ENCODE measurements at places on chromosomes 12 and 14.

DNA sequence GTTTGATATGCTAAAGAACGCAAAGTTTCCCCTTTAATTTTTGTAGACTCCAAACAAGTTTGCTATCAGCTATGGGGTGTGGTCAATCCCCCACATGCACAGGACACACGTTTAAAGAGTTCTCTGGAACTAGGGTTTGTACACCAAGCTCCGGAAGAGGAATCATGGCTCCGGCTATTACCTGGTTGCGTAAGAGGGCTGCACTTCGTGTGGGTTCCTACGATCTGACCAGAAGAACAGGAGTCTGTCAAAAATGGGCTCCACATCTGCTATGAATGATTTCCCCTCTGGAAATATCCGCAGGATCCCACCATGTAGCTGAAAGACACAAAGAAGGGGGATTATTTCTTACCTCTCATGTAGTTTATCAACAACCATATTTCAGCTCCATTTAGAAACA, 22.0 kb downstream of the EGLN3 start:
- DNase-seq = no peak

GRCh38 chr12:90546511-90546910, 408.5 kb downstream of the CCER1 start:
- no peak for DNase-seq

DNA sequence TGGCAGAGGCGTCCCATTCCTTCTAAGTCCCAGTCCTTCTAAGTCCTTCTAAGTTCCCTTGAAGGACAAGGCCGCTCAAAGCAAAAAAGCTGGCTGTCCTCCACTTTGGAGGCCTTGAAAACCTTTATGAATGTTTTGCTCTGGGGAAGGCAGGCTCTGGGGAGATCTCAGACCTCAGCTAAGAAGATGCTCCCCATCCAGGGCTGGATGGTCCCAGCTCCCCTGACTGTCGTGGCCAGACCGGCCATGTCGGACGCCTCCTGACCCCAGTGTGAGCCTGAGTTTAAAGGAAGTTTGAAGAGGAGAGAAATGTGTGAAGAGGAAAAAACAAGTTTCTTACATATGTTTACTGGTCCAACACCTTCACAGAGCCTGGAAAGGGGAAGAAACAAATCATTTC, 5.9 kb downstream of the KRT84 start:
- DNase-seq = no peak

- DNase-seq = no peak
Observed at GRCh38 chr12:64124511-64125197, 97.4 kb downstream of the KICS2 start.

DNA sequence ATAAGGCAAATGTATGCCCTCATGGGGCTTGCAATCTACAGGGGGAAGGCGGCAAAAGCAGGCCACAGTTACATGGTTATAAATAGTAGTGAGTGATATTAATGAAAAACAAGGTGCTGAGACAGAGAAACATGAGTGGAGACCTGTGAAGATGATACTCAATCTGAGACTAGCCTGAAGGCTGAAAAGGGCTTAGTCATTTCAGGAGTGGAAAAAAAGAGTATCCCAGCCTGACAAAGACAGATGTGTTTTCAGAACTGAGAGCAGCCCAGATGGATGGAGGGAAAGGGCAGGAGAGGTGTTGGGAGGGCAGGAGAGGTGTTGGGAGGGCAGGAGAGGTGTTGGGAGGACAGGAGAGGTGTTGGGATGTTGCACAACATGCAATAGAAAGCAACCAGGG, 181.9 kb downstream of the C12orf42 start:
- no peak for DNase-seq

- peak; percentile 79 for DNase-seq
Observed at GRCh38 chr14:104895786-104896661, 28.7 kb upstream of the PLD4 start.

DNA sequence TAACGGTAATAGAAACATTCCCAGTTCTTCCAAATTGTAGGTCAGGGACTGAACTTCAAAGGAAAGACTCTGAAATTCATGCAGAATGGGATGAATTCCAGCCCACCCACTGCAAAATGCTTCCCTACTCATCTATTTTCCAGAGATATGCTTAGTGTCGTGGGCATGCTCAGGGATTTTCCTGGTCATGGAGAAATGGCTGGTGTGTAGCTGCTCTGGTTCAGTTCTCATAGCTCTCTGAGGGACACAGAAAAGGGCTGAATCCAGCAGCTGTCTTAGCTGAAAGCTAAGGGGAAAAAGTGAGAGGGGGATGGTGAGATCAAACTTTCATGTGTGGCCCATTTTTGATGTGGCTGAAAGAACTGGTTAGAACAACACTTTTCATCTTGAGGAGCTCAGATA, 72.9 kb upstream of the KRAS start:
- no peak for DNase-seq

GRCh38 chr12:31749024-31749704, 20.3 kb upstream of the AMN1 start:
- DNase-seq = peak; percentile 100

GRCh38 chr12:7113389-7113871, 4.4 kb upstream of the C1RL start:
- no peak for DNase-seq

DNA sequence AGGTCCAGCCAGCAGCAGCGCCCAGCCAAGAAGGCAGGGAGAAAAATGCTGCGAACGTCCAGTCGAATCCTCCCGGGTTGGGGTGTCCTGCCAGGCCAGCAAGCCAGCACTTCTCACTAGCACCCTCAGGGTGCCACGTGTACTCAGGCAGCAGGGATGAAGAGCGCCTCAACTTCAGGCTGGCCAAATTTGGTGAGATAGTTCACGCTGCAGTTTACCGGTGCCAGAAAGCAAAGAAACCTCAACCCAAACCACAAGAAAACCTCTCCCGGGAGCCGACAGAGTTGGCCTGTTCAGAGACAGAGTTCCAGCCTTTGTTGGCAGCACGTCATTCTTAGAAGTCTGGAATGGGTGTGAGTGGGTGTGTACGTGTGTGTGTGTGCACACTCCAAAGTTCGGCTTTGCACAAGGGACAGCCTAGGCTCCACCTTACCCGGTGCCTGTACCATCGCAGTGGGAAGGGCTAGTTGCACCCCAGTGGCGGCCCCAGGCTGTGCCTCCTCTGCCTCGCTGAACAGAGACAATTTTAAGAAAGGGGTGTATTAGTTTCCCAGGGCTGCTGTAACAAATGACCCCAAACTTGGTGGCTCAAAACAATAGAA, 42.1 kb downstream of the ELK3 start:
- DNase-seq = no peak

DNA sequence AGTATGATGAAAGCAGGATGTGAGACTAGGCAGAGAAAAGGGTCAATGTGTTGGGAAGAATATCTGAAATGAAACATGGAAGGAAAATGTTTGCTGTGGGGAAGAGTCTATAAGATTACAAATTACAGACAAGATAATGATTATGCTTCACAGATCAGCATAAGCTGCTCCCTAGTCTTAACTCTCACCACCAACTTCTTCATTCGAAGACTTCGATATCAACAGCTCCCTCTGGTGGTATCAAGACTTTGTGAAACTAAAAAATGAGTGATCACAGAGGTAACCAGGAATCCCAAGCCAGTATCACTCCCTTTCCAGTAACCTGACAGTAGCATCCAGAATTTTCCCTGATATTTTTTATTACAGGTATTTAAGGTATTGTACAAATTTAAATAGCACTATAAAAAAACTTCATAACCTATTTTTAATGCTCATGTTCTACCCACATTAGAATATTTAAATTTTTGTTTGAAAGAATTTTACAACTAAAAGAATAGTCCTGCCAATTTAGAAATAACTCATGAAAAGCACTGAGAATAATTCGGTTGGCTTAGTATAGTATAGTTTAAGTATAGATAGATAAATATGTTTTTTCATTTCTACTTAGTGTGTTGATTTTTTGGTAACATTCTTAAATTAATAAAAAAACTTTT, 84.4 kb downstream of the C2CD5 start:
- peak; percentile 20 for DNase-seq

- no peak for DNase-seq
Observed at GRCh38 chr12:94498073-94498472, 38.4 kb upstream of the CEP83 start.

GRCh38 chr12:95994476-95994875, 1.7 kb downstream of the HAL start:
- DNase-seq = no peak

DNA sequence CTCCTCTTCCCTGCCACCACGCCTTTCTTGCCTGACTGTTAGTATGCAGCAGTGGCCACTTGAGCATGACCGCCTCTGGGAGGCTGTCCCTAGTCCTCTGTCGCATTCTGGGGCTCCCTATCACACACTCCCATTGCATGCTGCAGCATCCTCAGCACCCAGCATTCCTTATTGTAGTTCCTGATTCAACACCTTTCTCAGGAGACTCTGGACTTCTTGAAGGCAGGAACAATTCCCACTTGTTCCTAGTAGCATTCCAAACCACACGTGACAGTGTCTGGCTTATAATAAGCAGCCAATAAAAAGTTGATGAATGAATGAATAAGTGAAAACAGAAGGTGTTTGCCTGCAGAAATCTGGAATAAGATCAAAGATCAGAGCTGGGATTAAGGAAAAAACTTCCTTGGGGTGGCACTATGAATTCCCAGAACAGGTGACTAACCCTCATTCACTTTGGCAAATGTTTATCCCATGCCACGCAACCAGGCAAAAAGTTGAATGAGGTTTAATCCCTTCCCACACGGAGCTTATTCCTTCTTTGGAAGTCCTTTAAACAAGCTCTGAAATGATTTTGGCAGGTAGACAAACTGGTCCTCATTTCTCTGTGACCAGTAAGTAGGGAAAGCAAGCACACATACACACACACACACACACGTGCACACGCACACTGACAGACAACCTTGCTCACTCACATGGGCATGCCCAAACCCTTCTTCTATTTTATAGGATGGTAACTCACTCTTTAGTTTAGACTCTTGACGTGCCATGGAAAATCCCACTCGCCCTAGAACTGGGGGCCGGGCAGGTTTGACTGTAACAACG, 26.5 kb downstream of the NTF3 start:
- no peak for DNase-seq

- no peak for DNase-seq
Observed at GRCh38 chr12:103350116-103350515, 145.7 kb downstream of the C12orf42 start.

DNA sequence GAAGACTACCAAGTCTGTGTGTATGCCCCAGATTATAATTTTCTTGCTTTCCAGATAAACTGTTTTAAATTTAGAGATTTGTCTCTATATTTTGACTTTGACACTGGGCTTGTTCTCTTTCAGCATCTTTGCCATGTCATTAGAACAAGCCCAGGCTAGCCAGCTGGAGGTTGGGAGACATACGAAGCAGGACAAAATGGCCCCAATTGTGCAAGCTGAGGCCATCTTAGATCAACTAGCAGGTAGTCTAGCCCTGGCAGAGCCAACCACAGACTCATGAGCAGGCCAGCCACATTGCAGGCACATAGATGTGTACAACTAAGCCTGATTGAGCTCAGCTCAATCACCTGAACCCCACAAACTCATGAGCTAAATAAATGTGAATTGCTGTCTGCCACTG, 321.4 kb downstream of the ATP23 start:
- no peak for DNase-seq

DNA sequence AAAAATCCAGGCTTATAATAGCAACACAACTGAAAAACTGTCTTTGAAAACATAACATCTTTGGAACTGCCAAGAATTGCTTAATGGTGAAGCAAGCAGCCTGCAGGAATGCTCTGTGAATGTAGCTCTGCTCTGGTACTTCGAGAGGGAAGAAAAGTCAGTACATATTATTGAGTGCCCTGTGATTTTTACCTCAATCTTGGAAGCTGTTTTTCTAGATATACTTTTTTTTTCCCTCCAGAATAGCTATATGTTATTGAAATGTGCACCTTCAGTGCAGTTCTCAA, 508.1 kb downstream of the PCNX1 start:
- no peak for DNase-seq

DNA sequence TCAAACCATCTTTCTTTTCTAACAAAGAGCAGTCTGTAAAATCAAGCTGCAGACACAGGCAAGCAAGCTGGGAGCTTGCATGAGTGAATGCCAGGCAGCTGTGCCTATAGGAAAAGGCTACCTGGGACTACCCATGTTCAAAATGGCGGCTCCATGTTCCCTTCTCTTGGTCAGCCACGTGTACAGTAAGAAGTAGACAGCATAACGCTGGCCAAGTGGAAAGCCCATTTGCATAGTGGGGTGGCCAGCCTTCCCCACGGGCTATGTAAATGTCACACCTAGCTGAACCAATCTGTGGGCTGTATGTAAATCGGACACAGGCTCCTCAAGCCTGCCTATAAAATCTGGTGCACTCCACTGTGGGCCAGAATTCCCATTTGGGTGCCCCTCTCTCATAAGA, 117.1 kb downstream of the SYT10 start:
- DNase-seq = no peak
